ENCODE measurements at places on chromosomes 7 and 10.

DNA sequence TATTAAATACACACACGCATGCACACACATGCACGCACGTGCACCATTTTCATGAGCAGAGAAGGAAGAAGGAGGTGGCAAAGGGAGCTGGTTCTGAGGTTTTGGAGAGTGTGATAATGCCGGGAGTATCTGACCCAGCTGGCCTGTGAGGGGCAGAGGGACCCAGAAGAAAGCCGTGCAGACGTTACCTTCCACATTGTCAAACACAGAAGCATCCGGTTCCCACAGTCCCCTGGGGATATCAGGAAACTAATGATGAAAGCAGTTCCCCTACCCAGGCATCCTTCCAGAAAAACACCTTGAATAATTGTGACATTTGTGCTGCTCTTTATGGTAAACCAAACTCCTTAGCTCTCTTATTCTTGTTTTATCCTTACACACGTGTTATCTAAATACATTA, 85.7 kb upstream of the FAM180A start:
- peak; percentile 14 for DNase-seq

- DNase-seq, result no peak
Observed at GRCh38 chr7:111093496-111093895, 2.6 kb downstream of the LRRN3 start.

- no peak for DNase-seq
Observed at GRCh38 chr10:43853369-43853768, 204.7 kb upstream of the ZNF32 start.

- peak; percentile 54 for DNase-seq
Observed at GRCh38 chr7:120272701-120273475, at the start of gene KCND2. Gene KCND2, plus strand, starts transcription at chr7:120273175.

DNA sequence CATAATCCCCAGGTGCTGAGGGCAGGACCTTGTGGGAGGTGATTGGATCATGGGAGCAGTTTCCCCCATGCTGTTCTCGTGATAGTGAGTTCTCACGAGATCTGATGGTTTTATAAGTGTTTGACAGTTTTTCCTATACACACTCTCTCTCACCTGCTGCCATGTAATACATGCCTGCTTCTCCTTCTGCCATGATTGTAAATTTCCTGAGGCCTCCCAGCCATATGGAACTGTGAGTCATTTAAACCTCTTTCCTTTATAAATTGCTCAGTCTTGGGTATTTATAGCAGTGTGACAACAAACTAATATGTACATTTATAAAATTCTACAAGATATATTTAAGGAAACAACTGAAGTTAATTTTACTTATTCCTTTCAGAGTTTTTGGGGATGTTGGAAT, 170.8 kb upstream of the BET1 start:
- no peak for DNase-seq

DNA sequence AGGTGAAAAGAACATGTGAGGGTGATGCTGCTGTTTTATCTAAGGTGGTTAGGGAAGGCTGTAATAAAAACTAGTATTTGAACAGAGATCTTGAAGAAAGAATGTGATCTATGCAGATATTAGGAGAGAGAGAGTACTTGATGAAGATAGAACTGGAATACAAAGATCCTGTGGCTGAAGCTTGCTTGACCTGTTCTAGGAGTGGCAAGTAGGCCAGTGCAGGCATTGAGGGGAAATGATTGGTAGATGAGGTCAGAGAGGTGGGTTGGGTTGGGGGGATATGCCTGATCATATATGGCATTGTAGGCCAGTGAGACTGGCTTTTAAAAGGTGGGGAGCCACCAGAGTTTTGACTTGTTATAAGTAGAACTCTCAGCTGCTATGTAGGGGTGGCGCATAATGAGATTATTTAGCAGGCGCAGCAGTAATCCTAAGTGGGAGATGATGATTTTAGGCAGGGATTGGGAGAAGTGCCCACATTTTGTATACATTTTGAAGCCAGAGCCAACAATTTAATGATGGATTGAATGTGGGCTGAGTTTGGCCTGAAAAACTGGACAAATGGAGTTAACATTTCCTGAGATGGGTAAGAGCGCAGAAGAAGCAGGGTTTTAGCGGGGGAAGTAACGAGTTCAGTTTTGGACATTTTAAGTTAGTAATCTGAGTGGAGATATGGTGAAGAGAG, 8.2 kb downstream of the CCSER2 start:
- DNase-seq, result peak; percentile 87

DNA sequence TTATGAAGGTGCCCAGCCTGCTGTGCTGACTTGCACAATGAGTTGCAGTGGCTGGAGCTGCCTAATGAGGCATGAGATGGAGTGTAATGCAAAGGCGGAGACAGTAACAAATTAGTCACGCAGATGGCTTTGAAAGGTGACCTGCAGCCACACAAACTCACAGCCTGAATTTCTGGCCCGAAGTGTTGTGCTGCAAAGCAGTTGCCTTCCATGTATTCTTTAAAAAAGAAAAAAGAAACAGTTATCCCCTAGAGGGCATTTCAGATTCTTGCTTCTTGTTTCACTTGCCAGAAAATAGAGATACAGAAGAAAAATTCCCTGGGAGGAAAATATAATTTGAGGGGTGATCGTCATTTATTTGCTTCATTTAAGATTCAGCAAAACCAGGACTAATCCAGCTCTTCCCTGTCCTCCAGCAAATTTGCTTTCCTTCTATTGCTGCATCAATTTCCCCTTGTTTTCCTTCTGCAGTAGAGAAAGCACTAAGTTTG, 239.9 kb downstream of the ADRA2A start:
- no peak for DNase-seq

GRCh38 chr7:5302577-5302976, 19.8 kb downstream of the SLC29A4 start:
- no peak for DNase-seq

DNA sequence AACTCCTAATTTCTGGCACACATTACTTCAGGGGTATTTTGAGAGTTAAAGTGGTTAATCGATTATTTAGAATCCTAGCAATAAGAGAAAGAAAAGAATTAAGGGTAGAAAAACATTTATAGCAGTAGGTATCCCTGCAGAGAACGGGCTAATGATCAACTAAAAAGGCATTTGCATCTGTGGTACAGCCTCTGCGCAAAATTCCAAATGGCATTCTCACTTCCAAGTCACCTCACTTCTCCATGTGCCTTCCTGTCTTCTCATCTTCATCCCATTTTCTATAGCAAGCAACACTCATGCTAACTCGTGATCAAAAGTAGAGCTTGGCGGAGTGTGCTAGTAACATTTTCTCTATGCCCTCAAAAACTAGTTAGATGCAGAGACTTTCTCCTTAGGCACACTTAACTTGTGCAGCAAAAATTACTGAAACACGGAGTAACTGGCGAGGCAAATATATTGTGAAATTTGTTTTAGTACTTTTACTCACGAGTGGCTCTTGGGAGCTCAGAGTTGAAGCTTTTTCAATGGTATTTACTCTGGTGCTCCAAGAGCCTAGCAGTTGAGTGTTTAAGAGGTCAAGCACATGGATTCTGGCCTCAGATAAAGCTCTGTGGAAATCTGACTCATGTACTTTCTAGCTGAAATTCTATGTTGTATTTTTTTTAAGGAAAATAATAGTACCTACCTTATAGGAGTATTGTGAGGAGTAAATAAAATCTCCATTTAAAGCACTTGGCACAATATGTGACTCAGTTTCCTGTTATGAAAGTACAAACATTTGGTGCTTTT, 65.1 kb downstream of the MET start:
- DNase-seq, result no peak

DNA sequence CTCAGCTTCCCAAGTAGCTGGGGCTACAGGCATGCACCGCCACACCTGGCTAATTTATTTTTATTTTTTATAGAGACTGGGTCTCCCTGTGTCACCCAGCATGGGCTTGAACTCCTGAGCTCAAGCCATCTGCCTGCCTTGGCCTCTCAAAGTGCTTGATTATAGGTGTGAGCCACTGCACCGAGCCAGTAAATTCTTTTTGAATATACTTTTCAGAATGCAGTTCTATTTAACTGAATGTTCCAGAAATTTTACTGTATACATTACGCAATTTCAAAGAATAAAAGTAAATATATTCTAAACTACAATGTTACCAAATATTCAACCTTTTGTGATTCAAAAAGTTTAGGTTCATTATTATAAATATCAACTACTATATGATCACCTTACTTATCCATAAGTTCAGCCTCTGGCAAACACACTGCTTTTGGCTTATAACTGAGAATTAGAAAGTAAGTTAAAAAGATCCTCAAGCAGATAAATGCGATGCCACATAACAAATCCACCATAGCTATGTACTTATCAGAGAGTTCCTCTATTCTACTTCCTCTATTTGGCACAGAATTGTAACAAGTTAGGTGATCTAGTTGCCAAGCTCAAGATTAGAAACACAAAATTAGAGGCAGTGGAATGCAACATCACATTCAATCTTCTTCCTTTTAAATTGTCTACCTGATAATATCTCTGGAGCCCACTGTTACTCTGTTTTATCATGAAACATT, 118.2 kb downstream of the ANK3 start:
- DNase-seq, result no peak

DNA sequence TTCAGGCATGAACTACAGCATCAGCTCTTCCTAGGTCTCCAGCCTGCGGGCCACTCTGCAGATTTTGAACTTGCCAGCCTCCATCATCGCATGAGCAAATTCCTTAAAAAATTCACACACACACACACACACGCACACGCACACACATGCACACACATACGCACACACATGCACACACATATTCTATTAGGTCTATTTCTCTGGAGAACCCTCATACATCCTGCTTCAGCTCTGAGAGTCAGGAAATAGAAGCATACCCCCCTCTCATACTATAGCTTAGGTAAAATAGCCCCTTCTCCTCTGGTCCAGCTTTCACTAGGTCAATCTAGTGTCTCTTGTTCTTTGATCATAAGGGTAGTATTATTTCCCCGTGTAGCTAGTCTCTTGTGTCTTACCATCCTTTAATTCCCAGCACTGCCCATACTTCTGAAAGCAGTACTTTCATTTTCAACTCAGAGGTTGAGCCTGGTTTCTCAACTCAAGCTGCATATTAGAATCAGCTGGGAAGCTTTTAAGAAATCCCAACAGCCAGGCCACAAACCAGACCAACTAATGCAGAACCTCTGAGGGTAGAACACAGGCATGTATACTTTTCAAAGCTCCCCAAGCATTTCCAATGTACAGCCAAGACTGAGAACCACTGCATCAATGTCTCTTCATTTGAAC, 30.9 kb upstream of the ITGB8 start:
- no peak for DNase-seq

DNA sequence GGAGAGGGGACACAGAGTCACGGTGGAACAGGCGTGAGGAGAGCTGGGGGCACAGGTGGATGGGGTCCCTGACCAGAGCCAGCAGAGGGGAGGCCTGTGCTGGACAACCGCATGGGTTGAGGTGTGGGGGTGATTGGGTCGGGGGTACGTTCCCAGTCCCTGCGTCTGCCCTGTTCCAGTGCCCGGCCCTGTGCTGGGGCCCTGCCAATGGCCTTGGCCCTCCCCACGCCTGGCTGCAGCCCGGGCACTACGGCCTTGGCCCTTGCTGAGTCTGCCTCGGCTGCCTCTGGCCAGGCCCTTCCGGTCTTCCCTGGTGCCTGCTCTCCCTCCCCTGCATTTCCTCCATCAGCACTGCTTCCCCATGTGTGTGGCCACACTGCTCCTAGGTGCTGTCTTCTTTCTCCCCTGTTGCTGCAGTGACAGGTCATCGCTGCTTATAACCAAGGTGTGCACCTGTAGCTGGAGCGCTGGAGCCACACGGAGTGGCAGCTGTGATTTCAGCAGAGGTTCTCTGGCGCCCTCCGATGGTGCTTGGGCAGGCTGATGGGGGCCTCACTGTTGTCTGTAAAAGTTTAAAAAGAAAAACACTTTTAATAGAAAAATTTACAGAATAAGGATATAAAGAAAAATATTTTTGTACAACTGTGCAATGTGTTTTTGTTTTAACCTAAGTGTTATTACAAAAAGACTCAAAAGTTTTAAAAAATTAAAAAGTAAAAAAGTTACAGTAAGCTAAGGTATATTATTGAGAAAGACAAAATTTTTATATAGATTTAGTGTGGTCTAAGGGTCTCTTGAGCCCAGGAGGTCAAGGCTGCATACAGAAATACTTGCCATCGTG, 45.2 kb upstream of the BHLHA15 start:
- peak; percentile 62 for DNase-seq

- DNase-seq, result no peak
Observed at GRCh38 chr10:26508016-26508415, 69.9 kb downstream of the APBB1IP start.

GRCh38 chr7:26663874-26664273, 200.5 kb downstream of the SKAP2 start:
- no peak for DNase-seq

- no peak for DNase-seq
Observed at GRCh38 chr7:93219868-93220267, 6.4 kb downstream of the HEPACAM2 start.

- no peak for DNase-seq
Observed at GRCh38 chr10:132808383-132809231, 22.7 kb upstream of the NKX6-2 start.

DNA sequence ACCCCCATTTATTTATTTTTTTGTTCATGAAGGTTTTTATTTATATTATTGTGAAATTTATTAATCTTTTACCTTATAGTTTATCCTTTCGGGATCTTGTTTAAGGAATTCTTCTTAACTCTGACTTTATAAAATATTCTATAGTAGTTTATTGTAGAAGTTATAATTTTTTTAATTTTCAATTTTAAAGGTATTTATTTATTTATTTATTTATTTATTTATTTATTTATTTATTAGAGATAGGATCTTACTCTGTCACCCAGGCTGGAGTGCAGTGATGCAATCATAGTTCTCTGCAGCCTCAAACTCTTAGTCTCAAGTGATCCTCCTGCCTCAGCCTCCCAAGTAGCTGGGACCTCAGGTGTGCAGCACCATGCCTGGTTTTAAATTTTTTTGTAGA, 56.0 kb downstream of the NRF1 start:
- no peak for DNase-seq

GRCh38 chr10:6148251-6148701, 54.5 kb upstream of the PFKFB3 start:
- no peak for DNase-seq

DNA sequence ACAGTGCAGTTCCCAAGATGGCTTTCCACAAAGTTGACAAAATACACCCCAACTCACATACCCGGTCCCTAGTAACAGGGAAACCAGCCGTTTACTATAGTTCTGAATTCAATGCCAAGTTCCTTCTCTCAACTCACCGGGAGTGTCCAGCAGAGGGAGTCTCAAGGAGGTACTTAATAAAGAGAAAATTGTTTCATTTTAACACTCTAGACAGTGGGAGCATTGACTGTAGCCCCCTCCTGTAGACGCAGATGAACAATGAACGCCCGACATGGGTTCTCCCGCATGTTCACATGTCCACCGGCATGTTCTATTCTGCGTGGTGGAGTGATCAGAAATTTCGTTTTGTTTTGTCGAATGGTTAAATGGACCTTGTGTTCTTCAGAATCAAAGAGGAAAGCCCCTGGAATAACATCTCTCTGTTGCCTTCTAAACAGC, 1.9 kb downstream of the HIPK2 start:
- DNase-seq, result peak; percentile 64

All from mesendoderm (in vitro differentiated cells).